ENCODE measurements at places on chromosomes 11 and 22.

DNA sequence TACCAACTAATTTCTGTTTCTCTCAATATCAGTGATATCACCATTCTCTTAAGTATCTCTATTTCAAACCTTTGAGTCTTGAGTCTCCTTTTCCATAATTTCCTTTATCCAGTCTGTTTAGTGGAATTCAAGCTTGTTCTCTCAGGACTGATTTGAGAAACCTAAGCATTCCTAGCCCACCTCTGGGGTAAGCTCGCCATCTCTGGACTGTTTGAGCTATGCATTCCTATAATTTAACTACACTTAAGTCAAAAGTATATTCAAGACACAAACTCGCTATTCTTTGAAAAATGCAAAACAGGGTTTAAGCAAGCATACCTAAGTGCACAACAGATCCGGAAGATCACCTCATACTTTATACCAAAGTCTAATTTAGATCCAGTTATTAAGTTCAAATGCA is 2.1 kb upstream of the DLAT start:
- DNase-seq: no peak

DNA sequence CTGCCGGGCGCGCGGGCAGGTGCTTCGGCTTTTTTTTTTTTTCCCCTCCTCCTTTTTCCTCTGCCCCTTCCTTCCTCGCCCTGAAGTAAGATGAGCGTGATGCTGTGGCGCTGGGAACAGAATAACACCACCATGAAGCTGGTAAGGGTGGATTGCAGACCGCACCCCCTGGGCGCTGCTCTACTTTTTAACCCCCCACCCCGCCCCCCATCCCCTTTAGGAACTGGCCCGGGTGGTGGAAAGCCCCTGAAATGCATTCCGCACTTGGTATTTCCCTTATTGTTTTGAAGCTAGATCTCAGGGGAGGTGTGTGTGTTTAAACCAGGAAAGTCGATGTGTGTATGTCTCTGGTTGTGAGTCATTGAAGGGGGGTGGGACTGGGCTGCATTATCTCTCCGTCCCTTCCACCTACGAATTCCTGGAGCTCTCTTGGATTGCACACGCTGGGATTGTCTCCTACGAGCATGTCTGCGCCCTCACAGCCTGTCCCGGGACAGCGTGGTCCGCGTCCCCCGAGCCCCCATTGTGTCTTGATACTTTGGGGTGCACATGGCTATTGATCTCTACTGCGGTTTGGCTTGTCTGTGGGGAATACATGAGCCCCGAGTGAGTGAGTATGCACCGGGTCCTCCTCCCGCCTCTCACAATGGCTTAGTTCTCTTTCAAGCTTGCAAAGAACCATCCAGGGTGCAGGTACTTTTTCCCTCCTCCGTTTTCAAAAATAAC is 64.9 kb downstream of the NAV2 start:
- DNase-seq: no peak

DNA sequence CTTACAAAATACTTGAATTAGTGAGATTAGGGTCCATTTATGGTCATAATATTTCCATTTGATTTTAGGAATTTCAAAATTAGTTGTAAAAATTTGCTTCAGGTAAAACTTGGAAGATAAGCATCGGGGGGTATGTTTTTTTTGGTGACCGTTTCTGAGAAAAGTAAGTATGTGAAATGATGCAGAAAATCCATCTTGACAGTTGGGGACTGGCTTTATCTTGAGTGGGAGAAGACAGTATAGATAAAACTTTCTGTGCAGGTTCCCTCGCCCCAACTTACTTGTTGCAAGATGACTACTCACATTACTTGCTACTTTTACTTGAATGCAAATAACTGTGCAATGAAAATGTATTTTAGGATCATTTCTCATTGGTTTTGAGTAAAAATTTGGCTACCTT is 49.5 kb downstream of the DNAJC24 start:
- DNase-seq: no peak

DNA sequence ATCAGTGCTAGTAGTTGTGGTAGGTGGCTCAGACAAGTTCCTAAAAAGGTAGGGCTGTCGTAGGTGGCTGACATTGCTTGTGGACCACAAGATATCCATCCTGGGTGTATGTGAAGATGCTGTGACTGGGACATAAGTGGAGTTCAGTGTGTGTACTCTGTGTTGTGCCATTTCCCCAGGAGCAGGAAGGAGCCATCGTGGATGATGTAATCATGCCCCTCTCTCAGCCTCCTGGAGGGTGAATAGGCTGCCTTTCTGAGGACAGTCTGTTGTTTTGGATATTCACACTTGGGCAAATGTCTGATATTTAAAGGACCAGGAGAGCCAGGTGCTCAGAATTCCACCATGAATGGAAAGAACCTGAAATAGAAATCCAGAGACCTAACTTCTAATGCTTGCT is 2.7 kb downstream of the HEPHL1 start:
- no peak for DNase-seq

DNA sequence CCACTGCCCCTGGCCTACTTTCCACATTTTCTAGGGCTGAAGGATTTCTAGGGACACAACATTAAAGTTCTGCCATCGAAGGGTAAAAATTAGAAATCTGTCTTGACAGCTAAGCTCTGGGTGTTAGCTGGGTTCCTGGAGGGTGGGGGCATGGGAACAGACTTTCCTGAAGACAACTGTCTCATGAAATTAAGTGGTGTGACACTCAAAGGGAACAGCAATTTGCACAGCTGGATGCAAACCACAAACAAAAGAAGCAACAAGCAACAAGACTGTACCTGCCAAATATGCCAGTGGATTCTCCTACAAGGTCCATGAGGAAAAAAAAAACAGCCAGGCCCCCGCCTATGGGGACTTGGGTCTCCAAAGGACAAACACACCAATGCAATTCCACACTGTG is 32.5 kb downstream of the WT1 start:
- no peak for DNase-seq

GRCh38 chr11:70883973-70884623 is 368.3 kb downstream of the SHANK2 start:
- no peak for DNase-seq

GRCh38 chr22:27252282-27253049 is 549.1 kb downstream of the MN1 start:
- no peak for DNase-seq

DNA sequence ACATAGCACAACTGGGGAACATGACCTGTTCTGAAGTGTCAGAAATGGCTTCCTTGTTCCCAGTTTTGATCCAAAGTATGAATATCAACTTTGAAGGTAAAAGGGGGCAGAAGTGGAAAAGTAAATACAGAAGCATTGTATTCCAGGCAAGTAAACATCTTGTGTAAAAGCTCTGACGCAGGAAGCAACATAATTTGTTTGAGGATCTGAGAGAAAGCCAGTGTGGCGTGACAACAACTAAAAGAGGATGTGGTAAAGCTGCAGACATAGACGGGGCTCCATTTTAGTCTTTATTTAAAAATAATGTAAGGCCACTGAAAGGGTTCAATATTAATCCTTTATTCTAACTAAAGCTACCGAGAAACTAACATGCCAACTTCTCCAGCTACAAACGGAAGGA is 310.2 kb downstream of the DLG2 start:
- DNase-seq: no peak

- DNase-seq: peak; percentile 83
Measured at GRCh38 chr22:38793721-38794466, at the start of gene DNAL4. Gene DNAL4 (minus strand): TSS chr22:38794143. CDS start chr22:38782731, 11,412 bp downstream.

DNA sequence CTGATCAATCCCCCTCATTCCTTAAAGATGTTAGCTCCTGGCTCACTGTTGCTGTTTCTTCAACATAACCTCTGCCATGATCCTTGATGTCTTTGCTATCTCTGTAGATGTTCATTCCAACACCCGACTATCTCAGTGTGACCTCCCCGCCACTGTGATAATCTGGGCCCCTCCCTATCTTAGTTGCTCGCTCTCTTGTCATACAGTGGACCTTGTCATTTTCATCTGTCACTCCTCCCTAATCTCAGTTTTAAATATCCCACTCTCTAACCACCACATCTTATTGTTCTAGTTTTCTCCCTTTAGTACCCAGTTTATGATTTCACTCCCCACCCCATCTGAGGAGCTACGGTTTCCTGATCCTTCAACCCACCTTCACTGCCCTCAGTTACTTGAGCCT is 379.2 kb downstream of the SOX6 start:
- no peak for DNase-seq

GRCh38 chr11:63838678-63839507 is at the start of gene MARK2:
Gene MARK2 (plus strand): TSS chr11:63839110. CDS start chr11:63839507, 397 bp downstream.
- peak; percentile 99 for DNase-seq

DNA sequence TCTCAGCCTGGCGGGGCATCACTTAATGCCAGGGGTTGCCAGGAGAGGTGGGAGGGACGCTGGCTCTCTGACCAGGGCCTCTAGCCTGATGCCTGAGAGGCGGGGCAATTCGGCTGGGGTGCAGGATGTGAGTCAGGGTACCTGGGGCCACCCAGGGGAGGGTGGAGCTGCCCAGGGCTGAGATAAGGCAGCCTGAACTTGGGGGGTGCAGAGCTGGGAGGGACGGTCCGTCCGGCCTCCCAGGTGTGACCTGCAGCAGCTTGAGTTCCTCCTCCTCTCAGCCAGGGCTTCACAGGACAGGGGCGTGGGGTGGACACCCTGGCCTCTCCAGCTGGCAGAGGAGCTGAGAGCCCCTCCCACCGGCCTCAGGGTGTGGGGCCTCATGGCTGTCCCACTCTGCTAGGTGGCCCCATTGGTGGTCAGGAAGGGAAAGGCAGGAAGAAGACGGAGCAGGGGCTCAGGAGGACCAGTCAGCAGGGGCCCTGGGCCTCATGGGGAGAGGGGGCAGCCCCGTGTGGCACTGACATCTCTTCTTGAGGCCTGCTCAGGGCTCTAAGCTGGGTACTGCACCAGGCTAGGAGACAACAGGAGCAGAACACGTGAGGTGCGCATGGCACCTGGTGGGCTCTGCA is 942 bp upstream of the RPS6KA4 start:
- no peak for DNase-seq
